ENCODE measurements at places on chromosomes 16 and 17.

DNA sequence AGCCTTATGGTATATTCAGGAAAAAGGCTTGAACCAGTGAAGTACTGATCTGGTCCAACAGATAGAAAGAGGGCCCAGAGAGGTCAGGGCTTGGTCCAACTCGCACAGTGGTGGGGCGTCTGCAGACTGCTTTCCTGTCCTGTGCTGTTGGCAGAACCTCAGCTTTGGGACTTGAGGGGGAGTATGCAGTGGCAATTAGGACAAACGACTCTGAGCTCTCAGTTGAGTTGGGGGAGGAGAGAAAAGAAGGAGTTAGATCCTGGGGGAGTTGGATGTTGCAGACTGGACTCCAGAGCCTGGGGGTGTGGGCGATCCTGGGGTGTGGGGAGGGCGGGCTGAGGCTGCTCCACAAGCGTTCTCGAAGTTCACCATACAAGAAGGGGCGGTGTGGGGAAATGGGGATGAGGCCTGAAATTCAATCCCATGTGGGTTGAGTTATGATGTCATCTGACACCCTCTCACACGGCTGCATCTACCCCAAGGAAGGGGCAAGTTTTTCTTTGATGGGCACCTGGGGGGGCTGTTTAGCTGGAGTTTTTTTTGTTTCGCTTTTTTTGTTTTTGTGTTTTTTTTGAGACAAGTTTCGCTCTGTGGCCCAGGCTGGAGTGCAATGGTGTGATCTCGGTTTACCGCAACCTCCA, 14.6 kb downstream of the GRB7 start:
- DNase-seq, result no peak

- no peak for DNase-seq
Observed at GRCh38 chr17:38559880-38560230, 45.9 kb downstream of the SRCIN1 start.

DNA sequence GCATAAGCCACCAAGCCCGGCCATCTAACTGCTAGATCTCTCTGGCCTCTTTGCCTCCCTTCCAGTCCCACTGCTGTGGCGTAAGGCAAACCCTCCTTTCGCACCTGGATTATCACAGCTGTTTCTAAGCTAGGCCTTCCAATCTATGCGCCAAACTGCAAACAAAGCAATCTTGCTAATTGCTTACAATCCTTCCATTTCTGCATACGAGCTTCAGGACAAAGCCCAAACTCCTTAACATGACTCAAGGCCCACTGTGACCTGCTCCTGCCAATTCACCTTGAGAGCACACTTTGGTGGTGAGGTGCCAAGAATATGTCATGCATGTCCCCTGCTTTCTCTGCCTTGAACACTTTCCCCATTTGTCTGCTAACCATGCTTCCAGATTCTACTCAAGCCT, 6.0 kb upstream of the ARL5C start:
- no peak for DNase-seq

DNA sequence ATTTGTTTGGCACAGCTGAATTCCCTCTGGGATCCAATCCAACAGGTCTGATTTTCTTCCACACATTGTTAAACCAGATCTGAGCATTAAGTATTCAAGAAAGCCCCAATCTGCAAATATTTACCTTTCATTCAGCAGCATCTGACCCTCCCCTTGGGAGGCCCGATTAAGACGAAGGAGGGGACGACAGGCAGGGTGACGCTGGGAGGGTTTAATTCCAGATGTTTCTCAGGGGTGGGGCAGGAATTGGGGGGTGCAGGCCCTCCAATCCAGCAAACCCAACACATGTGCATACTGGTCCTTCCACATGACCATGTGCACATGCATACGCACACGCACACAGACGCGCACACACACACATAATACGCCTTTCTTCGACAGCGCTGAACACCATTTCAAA, 240.5 kb downstream of the GSG1L start:
- DNase-seq, result peak; percentile 4

DNA sequence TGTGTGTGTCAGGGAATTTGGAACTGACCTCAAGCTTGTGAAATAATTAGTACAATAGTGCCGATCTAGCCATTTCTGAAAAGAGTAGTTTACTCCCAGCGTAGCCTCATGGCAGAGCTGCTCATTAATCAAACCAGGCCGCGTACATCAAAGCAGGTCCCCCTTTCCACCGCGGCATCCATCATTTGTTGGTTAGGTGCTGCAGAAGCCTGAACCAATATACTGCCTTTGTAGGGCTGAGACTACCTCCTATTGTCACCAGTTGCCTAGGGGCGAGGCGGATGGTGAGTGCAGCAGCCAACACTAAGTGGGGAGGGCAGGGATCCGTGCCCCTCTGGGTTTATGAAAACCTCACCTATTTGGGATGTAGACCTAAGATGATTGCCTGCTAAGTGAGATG, 264.1 kb downstream of the TMEM114 start:
- no peak for DNase-seq

GRCh38 chr16:27816561-27816960, 247.0 kb downstream of the GSG1L start:
- DNase-seq, result no peak

Measured in DMS79 (cell line).